Inflammatory macrophage treated with lipopolysaccharide for 4 hours (primary cell): ENCODE measurements at places on chromosomes 13 and 19.

- DNase-seq = no peak
These were observed 12.2 kb downstream of the KATNAL1 start for GRCh38 chr13:30295116-30295515.

GRCh38 chr13:29721766-29722165 is 126.3 kb upstream of the SLC7A1 start:
- no peak for DNase-seq

- DNase-seq = no peak
These were observed 259.0 kb downstream of the NALCN start for GRCh38 chr13:101157261-101157660.

- DNase-seq = peak; percentile 45
These were observed 18.4 kb upstream of the MYCBP2 start for GRCh38 chr13:77345150-77345780.

GRCh38 chr19:34332027-34332760 is 32.8 kb upstream of the GPI start:
- no peak for DNase-seq

GRCh38 chr13:42671502-42671901 is 97.5 kb downstream of the TNFSF11 start:
- DNase-seq = no peak

DNA sequence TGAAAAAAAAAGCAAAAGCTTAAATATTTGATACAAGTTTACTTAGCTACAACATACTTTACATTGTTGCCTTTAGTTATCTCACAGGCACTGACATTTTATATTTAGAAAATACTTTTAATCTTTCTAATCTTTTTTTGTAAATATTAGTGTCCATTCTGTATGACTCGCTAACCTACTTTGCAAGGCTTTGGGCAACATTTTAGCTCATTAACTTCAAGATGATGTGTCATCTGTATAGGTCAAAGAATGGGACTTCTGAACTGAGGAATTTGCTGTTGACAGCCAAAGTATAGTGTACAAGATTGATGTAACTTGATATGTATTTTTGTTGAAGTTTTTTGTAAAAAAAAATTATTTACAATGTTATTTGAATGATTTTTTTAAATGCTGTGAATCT is 2.7 kb upstream of the C1QTNF9 start:
- DNase-seq = no peak

DNA sequence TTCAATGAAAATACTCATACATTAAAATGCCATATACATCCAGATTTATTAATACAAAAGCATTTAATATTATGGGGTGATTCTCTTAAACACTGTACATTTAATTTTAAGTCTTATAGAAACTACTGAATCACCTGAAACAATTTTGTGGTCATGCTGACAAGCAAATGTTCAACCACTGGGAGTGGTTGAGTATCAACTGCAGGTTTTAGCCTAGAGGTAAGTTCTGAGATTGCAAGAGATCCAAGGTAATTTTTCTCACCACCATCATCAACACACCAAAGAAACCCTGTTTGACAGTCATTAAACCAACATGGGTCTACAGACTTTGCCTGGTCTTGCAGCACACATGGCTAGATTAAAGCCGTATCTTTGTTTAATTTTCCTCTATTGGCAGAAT is 196.3 kb downstream of the LHFPL6 start:
- no peak for DNase-seq

GRCh38 chr13:26989957-26990713 is 181.5 kb downstream of the USP12 start:
- DNase-seq = no peak
